ENCODE measurements at places on chromosomes 7 and 10.
A peak's percentile ranks its signal among the peaks of the same experiment; 100 is the strongest.

DNA sequence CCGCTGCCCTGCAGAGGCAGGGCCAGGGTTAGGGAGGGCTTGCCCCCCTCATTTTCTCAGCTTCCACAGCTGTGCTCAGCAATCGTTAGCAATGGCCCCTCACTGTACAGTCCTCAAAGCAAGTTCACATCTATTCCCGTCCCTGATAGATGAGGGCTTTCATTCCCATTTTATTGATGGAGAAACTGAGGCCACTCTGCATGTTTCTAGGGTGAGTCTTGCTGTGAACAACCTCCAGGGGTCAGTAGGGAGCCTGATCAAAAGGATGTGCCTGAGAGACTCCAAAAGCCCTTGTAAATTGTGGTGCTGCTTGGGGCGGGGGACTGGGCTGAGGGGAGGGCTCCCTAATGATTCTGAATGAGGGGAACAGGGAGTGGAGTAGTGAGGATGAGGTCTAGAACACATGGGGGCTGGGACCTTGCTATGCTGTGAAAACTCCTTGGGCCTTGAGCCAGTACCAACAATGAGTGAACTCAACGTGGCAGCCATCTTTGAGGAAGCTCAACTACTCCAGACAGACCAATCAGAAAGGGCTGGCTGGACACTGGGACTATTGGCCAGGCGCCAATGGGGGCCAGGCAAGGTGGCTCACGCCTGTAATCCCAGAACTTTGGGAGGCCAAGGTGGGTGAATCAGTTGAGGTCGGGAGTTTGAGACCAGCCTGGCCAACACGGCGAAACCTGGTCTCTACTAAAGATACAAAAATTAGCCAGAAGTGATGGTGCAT is 6.7 kb upstream of the GRIFIN start:
- no peak for DNase-seq

DNA sequence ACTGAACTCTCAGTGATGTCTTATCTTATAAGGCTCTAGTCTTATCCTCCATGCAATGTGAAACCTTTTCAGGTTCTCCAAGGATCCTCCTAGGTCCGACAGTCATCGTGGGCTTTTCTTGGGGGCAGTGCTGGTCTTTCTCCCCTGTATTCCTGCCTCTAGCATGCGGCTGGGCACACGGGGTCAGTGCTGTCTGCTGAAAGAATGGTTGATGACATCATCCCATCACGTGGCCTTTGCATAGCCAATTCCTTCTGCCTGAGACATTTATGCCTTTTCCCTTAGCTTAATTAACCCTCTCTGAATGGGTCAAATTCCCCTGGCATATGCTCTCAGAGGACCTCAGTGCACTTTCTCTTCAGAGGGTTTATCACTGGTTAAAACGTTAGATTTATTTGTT is 27.0 kb upstream of the KCNK18 start:
- DNase-seq: no peak

GRCh38 chr7:57642730-57643129 is 192.8 kb downstream of the ZNF716 start:
- no peak for DNase-seq

- DNase-seq: no peak
Observed at GRCh38 chr10:36425131-36425797, 700.1 kb upstream of the ANKRD30A start.

GRCh38 chr7:49520951-49521350 is 252.5 kb upstream of the VWC2 start:
- DNase-seq: no peak

GRCh38 chr10:102384053-102384452 is 11.5 kb upstream of the NFKB2 start:
- no peak for DNase-seq

- DNase-seq: no peak
Observed at GRCh38 chr7:15459018-15459615, 102.7 kb downstream of the AGMO start.

DNA sequence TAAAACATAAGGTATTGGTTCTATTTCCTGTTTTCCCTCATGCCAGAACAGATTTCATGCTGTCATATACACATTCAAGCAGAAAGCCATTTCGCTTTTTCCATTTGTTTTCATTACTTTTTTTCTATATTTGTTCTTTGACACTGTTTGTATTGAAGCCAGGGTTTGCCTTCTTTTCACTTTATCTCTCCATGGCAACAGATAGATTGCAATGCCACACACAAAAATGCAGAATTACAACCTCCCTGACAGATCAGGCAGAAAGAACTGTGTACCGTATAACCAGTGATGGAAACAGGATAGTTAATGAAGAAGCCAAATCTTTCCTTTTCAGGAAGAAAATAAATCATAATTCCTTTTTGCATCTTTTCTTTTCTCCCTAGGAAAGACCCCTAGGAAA is 103.0 kb upstream of the PCGF5 start:
- no peak for DNase-seq

- peak; percentile 19 for DNase-seq
Observed at GRCh38 chr7:80760292-80760691, 121.8 kb downstream of the CD36 start.

- no peak for DNase-seq
Observed at GRCh38 chr7:78862411-78862900, 591.0 kb downstream of the MAGI2 start.

GRCh38 chr10:69802424-69803161 is 887 bp downstream of the COL13A1 start:
- no peak for DNase-seq

GRCh38 chr7:102111061-102112041 is 175.3 kb upstream of the SH2B2 start:
- DNase-seq: no peak

DNA sequence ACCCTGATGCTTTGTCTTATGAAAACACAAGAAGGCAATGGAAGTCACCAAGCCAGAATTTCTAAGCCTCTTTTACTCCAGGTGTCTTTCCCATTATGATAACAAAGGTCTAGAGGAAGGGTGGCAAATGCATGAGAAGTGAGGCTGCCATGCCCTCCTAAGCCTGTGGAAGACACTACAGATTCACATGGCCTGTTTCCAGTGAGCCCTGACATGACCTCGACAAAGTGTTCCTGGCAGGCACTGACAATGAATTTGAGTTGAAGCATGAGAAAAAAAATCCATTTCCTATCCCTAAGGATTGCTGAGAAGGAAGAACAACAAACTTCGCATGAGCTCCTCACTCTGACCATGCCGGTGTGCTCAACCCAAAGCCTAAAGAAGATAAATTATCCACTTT is 268.0 kb downstream of the HTR7 start:
- no peak for DNase-seq

GRCh38 chr7:28020302-28020940 is 160.2 kb downstream of the JAZF1 start:
- peak; percentile 74 for DNase-seq

DNA sequence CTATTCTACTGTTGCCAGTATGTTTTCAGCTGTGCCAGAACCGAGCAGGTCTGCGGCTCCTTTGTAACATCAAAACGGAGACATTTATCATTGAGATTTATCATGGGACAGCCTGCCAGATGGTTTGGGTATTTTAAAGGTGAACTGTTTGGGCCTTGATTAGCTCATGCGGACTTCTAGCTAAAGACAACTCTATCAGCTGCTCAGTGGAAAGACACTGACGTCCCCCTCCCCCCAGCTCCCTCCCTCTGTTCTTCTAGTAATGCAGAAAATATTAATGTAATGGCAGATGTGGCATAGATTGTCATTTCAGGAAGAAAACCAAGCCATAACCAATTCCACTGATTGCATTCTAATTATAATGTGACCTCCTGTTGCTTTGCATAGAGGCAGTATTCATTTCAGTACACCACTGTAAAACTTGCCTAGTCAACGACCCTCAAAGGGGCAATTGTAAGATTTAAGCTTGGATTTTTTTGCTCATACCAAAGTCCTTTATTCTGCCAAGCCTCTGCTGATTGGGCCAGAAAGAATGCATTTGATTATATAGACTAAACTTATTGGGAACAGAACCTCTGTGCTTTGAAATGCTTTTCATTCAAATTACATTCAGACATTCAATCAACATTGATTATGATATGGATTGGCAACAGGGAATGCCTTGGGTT is 966.8 kb downstream of the LRMDA start:
- no peak for DNase-seq

DNA sequence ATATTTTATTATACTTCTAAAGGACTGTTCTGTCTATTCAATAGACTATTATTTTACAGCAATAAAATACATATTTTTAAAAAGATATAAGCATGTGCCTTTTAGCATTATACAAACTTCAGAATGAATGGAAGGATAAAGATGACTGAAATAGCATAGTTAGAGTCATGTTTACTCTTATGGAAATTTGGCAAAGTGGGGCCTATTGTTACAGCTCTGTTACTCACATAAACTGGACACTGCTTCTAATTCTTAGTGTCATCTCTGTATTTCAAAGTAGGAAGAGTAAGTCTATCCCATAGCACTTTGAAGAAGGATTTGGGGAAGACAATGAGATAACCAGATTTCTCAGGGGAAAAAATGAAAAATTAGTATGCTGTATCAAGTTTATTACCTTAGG is 168.2 kb downstream of the SKAP2 start:
- no peak for DNase-seq

DNA sequence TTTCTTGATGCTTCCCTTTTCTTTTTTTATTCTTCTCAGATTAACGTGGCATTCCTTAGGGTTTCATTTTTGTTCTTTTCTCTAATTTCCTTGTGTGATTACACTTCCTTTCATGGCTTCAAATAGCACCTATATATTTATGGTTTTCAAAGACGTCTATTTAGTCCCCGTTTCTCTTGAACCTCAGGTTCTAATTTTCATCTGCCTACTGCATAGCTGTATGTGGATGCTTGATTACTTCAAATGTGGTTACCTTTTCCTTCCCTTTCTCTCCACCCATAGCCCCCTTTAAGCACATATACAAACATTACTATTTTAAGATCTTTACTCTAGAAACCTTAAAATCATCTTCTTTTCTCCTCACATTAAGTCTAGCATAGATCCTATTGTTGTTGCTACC is 2.4 kb downstream of the TPST1 start:
- no peak for DNase-seq

DNA sequence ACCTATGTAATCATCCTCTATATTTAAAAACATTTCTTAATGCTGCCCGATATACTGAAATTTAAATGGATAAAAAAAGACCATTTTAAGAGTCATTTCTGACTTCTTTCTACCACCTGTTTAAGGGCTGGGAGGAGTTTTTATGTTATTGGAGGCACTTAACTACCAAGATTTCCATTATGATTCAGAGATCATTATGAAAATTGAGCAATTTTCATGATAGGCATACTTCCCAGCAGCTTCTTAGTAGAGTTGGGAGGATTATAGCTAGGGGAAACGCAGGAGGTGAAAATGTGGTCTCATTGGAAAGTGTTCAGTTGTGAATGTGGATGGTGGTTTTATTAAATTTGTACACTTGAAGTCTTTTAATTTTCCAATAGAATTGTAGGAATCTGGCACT is 28.4 kb upstream of the FAM204A start:
- DNase-seq: no peak

DNA sequence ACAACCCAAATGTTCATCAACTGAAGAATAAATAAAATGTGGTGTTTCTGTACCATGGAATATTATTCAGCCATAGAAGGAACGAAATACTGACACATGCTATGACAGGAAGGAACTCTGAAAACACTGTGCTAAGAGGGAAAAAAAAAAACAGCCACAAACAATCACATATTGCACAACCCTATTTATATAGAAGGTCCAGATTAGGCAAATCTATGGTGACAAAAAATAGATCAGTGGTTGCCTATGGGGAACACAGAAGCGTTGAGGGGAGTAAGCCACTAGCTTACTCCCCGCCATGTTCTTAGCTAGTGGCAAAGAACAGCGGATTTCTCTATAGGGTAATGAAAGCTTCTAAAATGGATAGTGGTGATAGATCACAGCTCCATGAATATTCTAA is 198.4 kb downstream of the TPST1 start:
- DNase-seq: no peak
